ENCODE measurements at places on chromosomes 7 and 10.

DNA sequence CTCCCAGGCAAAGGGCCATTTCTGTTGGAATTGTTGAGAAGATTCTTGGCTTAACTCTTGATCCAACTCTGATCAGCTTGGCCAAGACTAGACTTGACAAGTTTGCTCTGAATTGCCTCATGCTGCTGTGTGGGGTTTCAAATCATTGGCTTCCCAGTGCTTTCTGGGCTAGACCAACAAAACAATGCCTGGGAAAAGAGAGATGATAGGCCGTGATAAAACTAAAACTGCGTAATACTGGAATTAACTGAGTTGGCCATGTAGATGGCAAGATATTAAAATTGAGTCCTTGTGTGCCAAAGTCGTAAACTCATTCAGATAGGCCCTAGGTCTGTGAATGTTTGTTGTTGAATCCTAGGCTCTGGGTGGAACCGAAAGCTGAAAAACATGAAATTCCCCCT lies 222.6 kb downstream of the MGMT start:
- DNase-seq: no peak

- DNase-seq: no peak
Observed at GRCh38 chr10:79229071-79229541, 118.2 kb upstream of the PPIF start.

DNA sequence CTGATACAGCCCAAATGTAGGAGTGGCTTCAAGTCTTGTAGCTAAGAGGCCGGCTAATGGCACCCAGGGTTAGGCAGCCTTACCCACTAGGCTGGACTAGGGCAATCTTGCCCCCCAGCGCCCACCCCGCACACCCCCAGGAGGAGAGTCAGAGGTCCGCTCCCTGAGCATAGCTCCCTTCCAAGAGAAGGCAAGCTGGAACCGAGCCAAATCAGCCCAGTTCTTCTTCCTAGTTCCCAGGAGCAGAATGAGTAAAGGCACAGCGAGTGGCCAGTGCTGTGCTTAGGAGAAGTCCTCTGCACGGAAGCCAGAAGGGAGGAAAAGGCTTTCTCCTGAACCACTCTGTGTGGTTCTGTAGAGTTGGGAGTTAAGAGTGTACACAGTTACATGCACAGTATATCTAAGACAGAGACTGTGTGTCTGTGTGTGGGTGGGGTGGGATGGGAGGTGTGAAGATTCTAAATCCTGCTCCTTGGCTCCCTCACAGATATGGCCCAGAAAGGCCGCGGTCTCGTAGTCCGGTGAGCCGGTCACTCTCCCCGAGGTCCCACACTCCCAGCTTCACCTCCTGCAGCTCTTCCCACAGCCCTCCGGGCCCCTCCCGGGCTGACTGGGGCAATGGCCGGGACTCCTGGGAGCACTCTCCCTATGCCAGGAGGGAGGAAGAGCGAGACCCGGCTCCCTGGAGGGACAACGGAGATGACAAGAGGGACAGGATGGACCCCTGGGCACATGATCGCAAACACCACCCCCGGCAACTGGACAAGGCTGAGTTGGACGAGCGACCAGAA lies 59.7 kb upstream of the PDCD4 start:
- DNase-seq: no peak

- DNase-seq: no peak
Observed at GRCh38 chr10:76178532-76179292, 747.3 kb downstream of the LRMDA start.

DNA sequence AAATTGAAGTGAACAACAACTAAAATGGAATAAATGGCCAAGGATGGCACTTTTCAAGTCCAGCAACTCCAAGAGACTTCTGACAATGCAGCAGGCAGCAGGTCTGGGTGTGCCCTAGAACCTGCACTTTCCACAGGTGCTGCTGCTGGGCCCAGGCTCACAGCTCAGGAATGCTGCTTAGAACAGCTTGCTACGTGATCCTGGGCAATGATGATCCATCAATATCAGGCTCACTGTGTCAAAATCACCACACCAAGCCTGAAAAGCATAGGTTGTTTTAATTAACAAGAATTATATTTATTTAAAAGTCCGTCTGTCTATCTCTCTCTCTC lies 148.4 kb downstream of the TNS3 start:
- no peak for DNase-seq

DNA sequence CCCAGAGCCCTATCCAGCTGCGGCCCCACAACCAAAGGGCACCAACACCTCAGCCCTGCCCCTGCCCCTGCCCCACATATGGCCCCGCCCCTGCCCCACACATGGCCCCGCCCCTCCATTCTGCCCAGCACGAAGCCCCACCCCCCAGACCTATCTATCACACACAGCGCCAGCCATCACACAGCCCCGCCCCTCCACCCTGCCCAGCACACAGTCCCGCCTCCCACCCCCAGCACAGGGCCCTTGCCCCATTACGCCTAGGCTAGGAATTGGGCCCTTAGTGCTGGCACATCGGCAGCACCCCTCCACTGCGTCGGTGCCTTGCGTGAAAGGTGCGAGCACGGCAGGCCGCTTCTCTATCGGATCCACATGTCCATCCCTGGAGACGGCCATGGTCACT lies 126.8 kb downstream of the MAD1L1 start:
- no peak for DNase-seq

DNA sequence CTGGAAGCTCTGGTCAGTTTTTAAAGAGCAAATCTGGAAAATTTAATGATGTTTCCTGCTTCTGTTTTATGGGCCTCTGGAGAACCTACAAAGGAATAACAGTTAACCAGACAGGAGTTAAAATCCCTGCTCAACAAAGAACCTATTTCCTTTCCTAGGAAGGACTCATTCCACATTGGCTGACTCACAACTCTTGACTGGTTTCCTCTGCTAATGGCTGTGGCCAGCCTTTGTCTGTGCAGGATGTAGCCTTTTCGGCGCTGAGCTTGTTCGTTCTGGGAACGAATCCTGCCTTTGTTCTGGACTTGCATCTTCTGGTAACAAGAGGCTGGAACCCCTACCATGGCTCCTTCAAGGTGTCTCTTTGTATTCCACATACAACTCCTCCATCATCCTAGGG lies 112.8 kb upstream of the PDCD4 start:
- no peak for DNase-seq

DNA sequence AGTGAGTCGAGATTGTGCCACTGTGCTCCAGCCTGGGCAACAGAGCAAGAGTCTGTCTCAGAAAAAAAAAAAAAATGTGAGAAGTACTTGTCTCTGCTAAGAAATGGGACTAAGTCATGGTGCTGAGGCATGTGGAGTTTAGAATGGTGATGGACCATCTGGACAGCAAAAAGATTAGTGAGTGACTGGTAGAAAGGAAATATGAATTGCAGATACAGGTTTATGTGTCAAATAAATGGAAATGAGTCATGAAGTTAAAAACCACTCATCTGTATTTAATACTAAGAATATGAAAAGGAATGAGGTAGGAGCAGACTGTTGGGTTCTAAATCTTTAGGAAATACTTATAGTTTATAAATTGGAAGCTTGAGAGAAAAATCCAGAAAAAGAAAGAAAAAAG lies 625.7 kb upstream of the ANKRD30A start:
- DNase-seq: no peak

GRCh38 chr10:271201-271600 lies 135.9 kb downstream of the ZMYND11 start:
- DNase-seq: no peak

DNA sequence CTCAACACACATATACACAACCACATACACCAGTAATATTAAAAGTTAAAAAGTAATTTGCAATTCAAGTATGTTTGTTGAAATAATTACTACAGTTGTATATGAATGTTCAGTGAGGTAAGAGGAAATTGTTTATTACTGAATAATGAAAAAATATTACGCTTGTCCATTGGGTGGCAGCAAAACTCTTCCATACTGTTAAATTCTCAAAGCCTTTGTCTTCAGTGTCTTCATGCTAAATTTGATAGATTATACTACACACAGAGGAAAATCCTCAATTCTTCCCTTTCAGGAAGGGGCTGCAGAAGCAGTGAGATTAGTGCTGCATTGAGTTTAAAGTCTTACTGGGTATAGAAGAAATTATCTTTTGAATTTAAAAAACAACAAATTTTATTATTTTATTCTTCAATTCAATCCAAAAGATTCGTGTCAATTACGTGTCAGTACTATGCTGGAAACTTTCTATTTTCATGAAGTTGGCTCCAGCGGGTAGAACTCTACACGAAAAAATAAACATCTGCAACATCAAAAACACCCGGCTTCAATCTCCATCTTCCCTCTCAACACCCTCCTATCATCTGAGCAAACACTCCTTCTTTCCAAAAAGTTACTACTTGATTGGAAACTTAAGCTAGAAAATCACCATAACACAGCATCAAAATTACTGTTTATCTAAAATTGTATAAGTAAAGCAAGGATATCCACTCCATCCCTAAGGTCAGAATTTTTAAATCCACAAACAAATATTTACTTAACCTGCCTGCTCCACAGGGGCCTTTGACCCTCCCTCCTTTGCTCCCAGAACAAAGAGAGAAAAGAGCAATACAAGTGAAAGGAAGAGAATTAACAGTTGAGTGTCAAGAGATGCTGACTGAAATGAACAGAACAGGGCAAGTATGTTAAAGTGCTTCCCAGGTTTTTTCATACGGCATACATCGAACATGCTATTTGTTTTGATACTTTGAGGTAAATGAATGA lies 37.0 kb upstream of the TES start:
- no peak for DNase-seq

- peak; percentile 23 for DNase-seq
Observed at GRCh38 chr7:140316165-140316661, 82.1 kb downstream of the SLC37A3 start.

- DNase-seq: no peak
Observed at GRCh38 chr7:159091480-159092475, 52.9 kb downstream of the VIPR2 start.

DNA sequence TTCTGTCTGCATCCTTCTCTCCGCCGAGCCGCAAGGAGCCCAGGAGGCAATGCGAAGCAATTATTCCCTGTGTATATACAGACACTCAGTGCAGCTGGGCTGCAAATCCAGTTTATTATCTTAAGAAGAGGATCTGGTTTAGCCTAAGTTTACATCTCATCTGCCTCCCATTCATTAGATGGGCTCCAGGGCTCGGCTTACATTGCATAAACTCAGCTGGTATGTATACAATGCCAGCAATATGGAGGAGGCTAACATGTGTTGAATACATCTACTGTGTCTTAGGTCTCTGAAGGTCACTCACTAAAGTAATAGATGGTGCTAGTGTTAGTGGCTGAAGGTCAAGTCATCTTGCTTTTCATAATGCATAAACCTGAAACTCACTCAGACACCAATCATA lies 996.8 kb downstream of the KCNMA1 start:
- DNase-seq: no peak

GRCh38 chr7:35716038-35716803 lies 21.3 kb upstream of the HERPUD2 start:
- DNase-seq: no peak

- DNase-seq: no peak
Observed at GRCh38 chr7:141202535-141202934, 128.7 kb downstream of the TMEM178B start.

DNA sequence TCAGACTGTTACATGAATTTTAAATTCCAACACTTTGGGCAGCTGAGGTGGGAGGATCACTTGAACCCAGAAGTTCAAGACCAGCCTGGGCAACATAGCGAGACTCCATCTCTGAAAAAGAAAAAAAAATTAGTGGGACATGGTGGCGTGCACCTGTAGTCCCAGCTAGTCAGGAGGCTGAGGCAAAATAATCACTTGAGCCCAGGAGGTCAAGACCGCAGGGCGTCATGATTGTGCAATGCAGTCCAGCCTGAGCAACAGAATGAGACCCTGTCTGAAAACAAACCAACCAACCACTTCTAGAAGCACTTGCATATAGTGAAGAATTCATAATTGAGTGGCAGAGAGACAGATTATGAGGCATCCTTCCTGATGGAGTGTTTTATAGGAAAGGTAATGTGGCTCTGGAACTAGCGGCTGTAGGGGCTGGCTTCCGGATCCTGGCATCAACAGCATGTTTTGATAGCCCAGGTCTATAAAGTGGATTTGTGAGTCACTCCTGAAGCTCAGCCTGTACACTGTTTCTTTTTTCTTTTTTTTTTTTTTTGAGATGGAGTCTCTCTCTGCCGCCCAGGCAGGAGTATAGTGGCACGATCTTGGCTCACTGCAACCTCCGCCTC lies 40.3 kb upstream of the RSBN1L start:
- no peak for DNase-seq

GRCh38 chr7:131010717-131011431 lies 276.9 kb upstream of the KLF14 start:
- no peak for DNase-seq

GRCh38 chr7:131027287-131027773 lies 293.3 kb upstream of the KLF14 start:
- peak; percentile 36 for DNase-seq

DNA sequence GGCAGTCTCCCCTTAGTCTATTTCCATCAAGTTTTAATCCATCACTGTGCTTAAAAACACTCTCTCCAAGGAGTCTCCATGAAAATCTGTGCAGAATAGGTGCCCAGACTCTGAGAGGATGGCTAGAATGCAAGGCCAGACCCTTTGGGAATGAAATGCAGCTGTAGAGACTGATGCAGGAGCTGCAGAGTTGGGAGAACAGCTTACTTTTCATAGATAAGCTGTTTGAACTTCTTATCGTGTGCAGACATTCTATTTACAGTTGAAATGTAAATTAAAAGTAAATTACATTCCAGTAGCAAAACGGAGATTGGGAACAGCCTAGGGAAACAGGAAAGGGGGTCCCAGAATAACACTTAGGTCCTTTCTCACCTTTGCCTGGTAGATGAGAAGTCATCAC lies 14.9 kb downstream of the ZNF22 start:
- DNase-seq: no peak

DNA sequence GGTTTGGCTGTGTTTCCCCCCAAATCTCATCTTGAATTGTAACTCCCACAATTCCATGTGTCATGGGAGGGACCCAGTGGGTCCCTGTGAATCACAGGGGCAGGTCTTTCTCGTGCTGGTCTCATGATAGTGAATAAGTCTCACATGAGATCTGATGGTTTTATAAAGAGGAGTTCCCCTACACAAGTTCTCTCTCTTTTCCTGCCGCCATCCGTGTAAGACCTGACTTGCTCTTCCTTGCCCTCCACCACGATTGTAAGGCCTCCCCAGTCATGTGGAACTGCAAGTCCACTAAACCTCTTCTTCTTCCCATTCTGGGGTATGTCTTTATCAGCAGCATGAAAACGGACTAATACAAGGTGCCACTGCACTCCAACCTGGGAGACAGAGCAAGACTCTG lies 329.2 kb downstream of the TNS3 start:
- no peak for DNase-seq

DNA sequence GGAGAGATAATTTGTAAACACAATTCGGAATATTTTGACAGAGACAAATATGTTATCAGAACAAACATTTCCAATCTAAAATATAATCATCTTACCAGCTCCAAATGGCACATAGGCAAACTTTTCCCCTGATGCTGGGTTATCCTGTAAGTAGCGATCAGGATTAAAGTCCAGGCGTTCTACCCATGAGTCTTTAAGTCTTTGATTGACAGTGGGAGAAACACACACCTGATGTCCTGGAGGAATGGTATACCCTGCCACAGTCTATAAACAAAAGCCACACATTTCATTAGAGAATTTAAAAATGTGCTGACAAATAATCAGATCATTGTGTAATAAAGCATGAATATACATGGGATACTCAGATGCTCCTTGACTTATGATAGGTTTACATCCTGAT lies 17.3 kb downstream of the CYP51A1 start:
- DNase-seq: no peak

Data from stimulated activated CD4-positive, alpha-beta T cell treated with anti-CD3 and anti-CD28 coated beads, Interleukin-2, amount 100 ng/mL, for 24 hours (primary cell).